ENCODE measurements at places on chromosomes 4 and X. TPM values are rescaled to one million over a fixed set of nuclear protein-coding genes. Genes with fewer than 3 reads are reported as not detected.

DNA sequence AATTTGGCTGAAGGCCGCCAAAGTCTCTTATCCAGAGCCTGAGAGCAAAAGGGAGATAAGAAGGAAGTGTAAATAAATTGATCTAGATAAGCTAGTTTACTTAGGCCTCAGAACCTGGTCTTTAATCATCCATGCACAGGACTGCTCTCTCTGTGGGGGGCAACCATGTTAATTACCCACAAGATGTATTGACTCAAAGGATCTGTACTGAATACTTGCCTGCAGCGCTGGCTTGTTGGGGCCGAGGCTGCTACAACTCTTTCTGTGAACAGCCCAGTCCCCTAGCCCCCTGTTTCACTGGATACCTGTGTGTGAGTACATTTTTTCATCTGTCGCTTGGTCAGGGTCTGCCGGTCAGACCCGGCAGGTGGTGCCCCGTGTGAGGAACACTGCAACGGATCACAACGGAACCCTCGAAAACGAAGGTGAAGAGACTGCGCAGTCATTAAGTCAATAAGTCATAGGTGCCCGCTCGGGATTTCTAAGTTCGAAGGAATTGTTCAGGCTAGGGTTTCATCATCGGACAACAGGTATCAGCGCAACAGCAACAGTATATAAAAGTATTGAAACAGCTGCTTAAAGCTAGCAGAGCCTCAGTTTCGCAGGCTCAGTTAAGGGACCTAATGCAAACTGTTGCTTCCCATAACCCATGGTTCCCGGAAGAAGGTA lies 8.3 kb downstream of the MAGEA11 start:
- H3K36me3 ChIP-seq, result no peaks in the 10 kb centered on the region
- no peaks in the 10 kb centered on the region for H3K4me1 ChIP-seq
- no peak overlapping the region for H3K27ac ChIP-seq

GRCh38 chr4:3231471-3231870 lies 17.5 kb upstream of the MSANTD1 start:
- no peak overlapping the region for H3K4me3 ChIP-seq
- H3K27me3 ChIP-seq, result no peaks in the 10 kb centered on the region
- no peak for DNase-seq
- H3K27ac ChIP-seq, result no peak overlapping the region
- no peaks in the 10 kb centered on the region for H3K4me1 ChIP-seq

Gene SHISA3
- 0.76 TPM for total RNA-seq

DNA sequence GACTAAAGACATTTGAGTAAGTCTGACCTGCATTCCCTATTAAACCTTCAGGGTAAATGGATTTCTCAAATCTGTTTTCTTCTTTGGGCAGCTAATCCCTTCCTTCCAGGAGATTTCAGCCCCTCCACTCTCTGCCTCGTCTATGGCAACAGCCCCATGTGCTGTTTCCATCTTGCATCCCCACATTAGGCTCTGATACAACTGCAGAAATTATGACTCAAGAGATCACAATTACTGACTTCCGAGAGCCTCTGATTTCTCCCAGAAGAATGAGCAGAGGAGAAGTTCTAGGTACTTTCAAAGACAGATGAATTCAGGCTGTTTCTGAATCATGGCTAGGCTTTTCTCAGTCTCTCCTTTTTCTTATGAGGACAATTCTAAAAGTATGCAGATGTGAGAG lies 38.7 kb downstream of the RAI2 start:
- H3K27me3 ChIP-seq, result no peaks in the 10 kb centered on the region
- no peak overlapping the region for H3K27ac ChIP-seq
- H3K4me1 ChIP-seq, result no peaks in the 10 kb centered on the region

Gene CT55
- total RNA-seq, result not detected

Gene TEX13D
- total RNA-seq, result not detected

GRCh38 chrX:36626898-36627297 lies 381.3 kb upstream of the FAM47C start:
- H3K27ac ChIP-seq, result no peak overlapping the region
- no peaks in the 10 kb centered on the region for H3K27me3 ChIP-seq
- no peak for DNase-seq
- no peaks in the 10 kb centered on the region for H3K4me1 ChIP-seq
- no peaks in the 10 kb centered on the region for H3K36me3 ChIP-seq
- no peak overlapping the region for H3K4me3 ChIP-seq

GRCh38 chr4:15106399-15106798 lies 104.1 kb downstream of the CPEB2 start:
- no peaks in the 10 kb centered on the region for H3K4me1 ChIP-seq
- H3K27me3 ChIP-seq, result peaks cover 4% of the 10 kb centered on the region
- DNase-seq, result no peak
- no peak overlapping the region for H3K27ac ChIP-seq

Gene HSFX4
- total RNA-seq, result not detected

GRCh38 chr4:88893961-88894360 lies 163.0 kb downstream of the FAM13A start:
- DNase-seq, result no peak
- no peaks in the 10 kb centered on the region for H3K4me1 ChIP-seq
- no peaks in the 10 kb centered on the region for H3K36me3 ChIP-seq

DNA sequence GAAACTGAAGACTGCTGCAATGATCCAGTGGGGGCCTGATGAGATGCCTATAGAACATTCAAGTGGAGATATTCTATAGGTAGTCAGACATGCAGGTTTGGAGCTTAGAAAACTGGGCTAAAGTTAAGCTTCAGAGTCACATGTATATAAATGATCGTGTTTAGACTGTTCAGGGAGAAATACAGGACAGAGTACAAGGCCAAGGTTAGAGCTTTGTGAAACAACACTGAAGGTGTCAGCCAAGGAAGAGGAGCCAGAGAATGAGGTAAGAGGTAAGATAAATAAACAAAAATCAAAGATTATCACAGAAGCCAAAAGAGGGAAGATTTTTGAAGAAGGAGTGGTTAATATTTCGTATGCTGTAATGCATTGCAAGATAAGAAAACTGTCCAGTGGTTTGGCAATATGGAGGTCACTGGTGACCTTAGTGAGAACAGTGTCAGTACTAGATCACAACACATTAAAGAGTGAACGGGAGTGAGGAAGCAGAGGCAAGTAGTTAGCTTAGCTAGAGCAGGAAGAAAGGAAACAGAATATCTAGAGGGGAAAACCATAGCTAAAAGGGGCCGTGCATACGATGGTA lies 58.0 kb upstream of the KLHL13 start:
- H3K27me3 ChIP-seq, result no peaks in the 10 kb centered on the region
- no peaks in the 10 kb centered on the region for H3K36me3 ChIP-seq
- H3K4me1 ChIP-seq, result peaks cover 2% of the 10 kb centered on the region
- H3K4me3 ChIP-seq, result no peak overlapping the region
- H3K27ac ChIP-seq, result no peak overlapping the region

All from activated CD8-positive, alpha-beta T cell treated with anti-CD3 and anti-CD28 coated beads, Interleukin-2, amount 10 ng/mL, durations not matched to agents 7 days and 5 days (primary cell).